ENCODE measurements at places on chromosomes 5 and 9.

DNA sequence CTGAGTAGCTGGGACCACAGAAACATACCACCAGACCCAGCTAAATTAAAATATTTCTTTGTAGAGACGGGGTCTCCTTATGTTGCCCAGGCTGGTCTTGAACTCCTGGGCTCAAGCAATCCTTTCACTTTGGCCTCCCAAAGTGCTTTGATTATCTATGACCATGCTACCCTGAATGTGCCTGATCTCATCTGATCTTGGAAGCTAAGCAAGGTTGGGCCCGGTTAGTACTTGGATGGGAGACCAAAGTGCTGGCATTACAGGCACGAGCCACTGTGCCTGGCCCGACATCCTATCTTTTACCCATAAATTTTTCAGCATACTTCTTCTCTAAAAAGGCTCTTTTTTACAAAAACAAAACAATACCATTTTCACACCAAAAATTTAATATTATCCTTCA lies 137.0 kb upstream of the LRRTM2 start:
- no peak overlapping the region for H3K27ac ChIP-seq
- peaks cover 12% of the 10 kb centered on the region for H3K4me1 ChIP-seq
- no peak overlapping the region for H3K4me3 ChIP-seq
- DNase-seq, result no peak
- H3K27me3 ChIP-seq, result no peaks in the 10 kb centered on the region

- H3K27me3 ChIP-seq, result no peaks in the 10 kb centered on the region
- no peak overlapping the region for H3K4me3 ChIP-seq
- no peak for DNase-seq
- no peak overlapping the region for H3K27ac ChIP-seq
- peaks cover 17% of the 10 kb centered on the region for H3K4me1 ChIP-seq
Observed at GRCh38 chr5:54453046-54453445, 2.5 kb upstream of the HSPB3 start.

- DNase-seq, result no peak
- H3K4me1 ChIP-seq, result no peaks in the 10 kb centered on the region
- no peak overlapping the region for H3K4me3 ChIP-seq
- no peaks in the 10 kb centered on the region for H3K36me3 ChIP-seq
- no peaks in the 10 kb centered on the region for H3K27me3 ChIP-seq
- no peak overlapping the region for H3K27ac ChIP-seq
Observed at GRCh38 chr9:100394816-100395215, 32.1 kb upstream of the MSANTD3 start.

DNA sequence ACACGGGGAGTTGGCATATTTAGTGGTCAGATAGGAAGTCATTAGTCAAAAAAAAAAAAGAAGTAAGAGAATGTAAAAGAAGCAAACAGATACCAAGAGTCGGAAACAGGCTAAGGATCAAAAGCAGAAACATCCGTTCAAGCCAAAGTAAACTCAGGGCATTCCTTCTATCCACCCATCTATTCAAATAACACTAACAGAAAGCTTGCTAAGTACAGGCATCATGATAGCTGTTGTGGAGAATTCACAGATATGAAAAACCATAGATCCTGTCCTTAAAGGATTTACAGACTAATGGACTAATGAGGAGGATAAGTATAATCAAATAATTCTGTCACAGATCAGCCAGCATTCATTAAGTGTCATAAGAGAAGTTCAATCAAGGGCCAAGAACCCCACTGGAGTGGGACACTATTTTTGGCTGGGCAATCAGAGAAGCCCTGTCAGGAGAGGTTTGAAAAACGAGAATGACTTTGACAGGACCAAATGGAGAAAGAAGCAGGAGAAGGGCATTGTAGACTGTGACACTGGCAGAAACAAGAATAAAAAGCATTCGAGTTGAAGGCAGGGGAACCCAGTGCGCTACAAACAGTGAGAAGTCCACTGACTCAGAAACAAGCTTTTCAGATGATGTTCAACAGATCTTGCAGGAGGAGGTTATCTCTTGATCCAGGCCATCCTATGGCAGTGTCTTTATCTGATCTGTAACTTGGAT lies 154.2 kb upstream of the TSLP start:
- H3K27ac ChIP-seq, result no peak overlapping the region
- no peak for DNase-seq
- H3K27me3 ChIP-seq, result no peaks in the 10 kb centered on the region
- no peak overlapping the region for H3K4me3 ChIP-seq
- H3K36me3 ChIP-seq, result no peaks in the 10 kb centered on the region

DNA sequence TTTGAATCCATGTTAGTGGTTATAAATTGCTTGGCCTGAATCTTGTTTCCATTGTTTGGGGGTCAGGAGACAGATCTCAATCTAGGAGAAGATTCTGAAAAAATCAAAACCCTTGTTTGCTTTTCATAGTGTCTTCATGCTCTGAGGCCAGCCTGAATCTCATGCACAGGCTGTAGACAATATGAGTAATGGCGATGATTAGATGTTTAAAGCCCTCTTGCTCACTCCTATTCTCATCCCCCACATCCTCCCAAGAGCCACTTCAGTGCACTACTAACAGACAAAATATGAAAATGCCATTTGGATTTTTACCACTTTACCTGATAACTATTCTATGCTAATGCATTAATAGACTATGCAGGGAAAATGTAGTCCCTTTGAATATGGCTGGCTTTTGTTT lies 129.4 kb downstream of the NUDT12 start:
- no peak for DNase-seq
- no peak overlapping the region for H3K27ac ChIP-seq
- no peaks in the 10 kb centered on the region for H3K27me3 ChIP-seq
- no peaks in the 10 kb centered on the region for H3K4me1 ChIP-seq
- H3K4me3 ChIP-seq, result no peak overlapping the region

Data from adrenal gland (tissue), 19 donors.